ENCODE measurements at places on chromosomes 2 and 18.

GRCh38 chr2:205766779-205767359, 84.6 kb downstream of the NRP2 start:
- peaks cover 54% of the 10 kb centered on the region for H3K4me1 ChIP-seq
- no peak overlapping the region for H3K4me3 ChIP-seq
- H3K27ac ChIP-seq = peak overlapping the region; percentile 83
- no peaks in the 10 kb centered on the region for H3K36me3 ChIP-seq
- ATAC-seq = no peak

GRCh38 chr2:67346718-67347407, 50.3 kb upstream of the ETAA1 start:
- no peak overlapping the region for H3K27ac ChIP-seq
- no peaks in the 10 kb centered on the region for H3K4me1 ChIP-seq
- H3K27me3 ChIP-seq = no peaks in the 10 kb centered on the region
- ATAC-seq = no peak

- no peak for ATAC-seq
- H3K27me3 ChIP-seq = no peaks in the 10 kb centered on the region
- H3K27ac ChIP-seq = no peak overlapping the region
Measured at GRCh38 chr2:138101718-138102117, 137.4 kb downstream of the HNMT start.

DNA sequence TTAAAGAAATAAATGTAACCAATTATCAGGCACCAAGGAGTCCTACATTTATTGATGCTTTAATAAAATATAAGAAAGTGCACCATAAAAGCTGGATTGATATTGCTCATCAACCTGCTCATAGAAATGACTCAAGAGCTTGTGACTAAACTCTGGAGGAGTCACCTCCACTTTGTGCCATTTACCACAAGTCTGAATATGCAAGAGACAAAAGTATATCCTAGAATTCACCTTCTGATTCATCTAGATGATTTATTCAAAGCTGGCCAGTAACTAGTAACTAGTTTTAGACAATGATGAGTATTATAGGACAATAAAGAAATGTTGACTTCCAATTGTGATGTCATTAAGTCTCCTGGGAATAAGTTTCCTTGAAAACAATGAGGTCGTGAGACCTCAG, 146.0 kb upstream of the SOX11 start:
- H3K27ac ChIP-seq = no peak overlapping the region
- H3K27me3 ChIP-seq = no peaks in the 10 kb centered on the region
- no peak overlapping the region for H3K4me3 ChIP-seq

DNA sequence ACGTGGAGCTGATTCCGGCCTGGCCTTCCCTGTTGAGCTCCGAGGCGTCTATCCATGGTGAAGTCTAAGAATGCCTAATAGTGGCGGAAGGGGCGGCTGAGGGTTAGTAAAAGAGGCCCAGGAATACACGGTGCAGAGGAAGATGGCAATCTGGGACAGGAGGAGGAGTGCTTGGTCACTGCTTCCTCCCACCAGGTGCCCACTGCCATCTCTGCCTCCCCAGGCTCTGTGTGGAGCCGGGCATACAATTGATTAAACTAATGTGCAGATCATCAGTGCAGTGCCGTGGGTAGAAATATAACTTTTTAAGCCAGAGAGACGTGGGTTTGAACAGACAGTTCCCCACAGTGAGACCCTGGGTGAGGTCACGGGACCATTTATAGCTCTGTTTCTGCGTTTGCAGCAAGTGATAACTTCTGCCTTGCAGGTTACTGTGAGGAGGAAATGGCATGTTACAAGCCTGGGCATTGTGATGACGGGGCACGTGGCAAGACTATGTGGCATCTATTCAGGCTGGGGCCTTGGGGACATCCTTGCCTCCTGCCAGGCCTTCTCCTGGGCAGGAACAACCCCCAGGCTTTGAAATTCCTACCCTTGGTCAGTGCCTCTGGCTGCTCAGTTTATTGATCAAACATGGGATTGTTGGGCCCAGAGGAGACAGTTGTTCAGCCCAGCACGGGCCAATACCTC, 204.9 kb downstream of the ASB1 start:
- H3K36me3 ChIP-seq = no peaks in the 10 kb centered on the region
- no peaks in the 10 kb centered on the region for H3K4me1 ChIP-seq
- H3K27ac ChIP-seq = no peak overlapping the region
- H3K27me3 ChIP-seq = no peaks in the 10 kb centered on the region
- no peak overlapping the region for H3K4me3 ChIP-seq

DNA sequence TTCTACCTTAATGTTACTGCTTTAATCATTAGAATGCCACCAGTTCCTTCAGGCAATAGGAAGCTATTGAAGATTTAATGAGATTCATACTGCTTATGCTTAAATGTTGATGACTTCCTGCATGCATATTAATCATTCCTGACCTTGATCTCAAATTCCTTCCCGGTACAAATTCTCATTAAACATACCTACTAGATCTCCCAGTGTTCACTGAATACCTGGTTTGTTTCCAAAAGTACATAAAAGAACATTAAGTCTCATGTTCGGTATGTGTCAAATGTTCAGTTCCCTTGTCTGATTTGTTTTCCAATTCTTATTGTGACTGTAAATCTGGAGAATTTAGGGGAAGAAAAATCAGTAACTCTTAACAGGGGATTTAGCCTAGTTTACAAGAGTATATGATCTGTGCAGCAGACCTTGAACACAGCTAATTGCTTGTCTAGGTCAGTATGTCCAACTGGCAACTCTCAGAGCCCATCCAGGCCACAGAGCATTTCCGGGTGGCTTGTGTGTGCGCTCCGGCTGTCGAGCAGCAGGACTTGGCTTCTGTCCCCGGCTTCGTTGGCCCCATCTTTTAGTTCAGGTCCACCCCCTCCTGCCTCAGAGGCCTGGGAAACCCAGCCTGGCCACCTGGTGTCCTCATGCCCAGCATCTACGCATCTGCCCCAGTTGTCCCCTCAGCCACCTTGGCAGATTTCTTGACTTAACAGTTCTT, 13.1 kb downstream of the METAP1D start:
- H3K4me1 ChIP-seq = no peaks in the 10 kb centered on the region
- no peak overlapping the region for H3K4me3 ChIP-seq
- no peak overlapping the region for H3K27ac ChIP-seq

- no peak for ATAC-seq
- no peaks in the 10 kb centered on the region for H3K4me1 ChIP-seq
Measured at GRCh38 chr18:12543697-12544096, 114.2 kb downstream of the SPIRE1 start.

- ATAC-seq = no peak
- no peaks in the 10 kb centered on the region for H3K27me3 ChIP-seq
- H3K4me3 ChIP-seq = no peak overlapping the region
- H3K4me1 ChIP-seq = no peaks in the 10 kb centered on the region
Measured at GRCh38 chr2:70003093-70003830, 41.8 kb upstream of the ASPRV1 start.

DNA sequence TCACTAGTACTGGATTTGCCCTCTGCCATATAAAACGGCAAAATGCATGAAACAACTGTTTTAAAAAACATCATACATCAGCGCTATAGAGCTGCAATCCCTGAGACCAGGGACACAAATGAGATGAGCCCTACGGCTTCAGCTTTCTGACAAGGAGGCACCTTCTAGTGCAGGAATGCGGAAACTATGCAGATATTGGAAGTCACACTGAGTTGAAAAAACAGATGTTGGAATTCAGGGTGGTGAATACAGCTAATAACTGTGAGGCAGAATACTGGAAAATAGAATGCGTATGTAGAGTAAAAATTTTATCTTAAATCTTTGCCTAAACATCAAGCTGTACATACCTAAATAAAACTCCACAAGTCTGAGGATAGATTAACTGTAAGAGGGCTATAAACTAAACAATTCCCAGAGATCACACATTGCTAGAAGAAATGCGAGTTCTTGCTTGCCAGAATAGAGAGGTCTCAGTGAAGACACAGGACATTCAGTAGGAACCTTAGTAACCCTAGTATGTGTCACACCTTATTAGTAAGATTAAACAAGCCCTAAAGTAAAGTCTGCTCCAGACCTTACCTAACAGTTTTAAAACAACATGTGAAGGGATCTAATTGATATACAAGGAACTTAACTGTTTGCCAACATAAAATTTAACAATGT, 541.4 kb upstream of the DDX18 start:
- H3K27ac ChIP-seq = no peak overlapping the region
- no peaks in the 10 kb centered on the region for H3K27me3 ChIP-seq
- no peak for ATAC-seq
- H3K36me3 ChIP-seq = no peaks in the 10 kb centered on the region
- H3K4me1 ChIP-seq = no peaks in the 10 kb centered on the region
- H3K4me3 ChIP-seq = no peak overlapping the region

DNA sequence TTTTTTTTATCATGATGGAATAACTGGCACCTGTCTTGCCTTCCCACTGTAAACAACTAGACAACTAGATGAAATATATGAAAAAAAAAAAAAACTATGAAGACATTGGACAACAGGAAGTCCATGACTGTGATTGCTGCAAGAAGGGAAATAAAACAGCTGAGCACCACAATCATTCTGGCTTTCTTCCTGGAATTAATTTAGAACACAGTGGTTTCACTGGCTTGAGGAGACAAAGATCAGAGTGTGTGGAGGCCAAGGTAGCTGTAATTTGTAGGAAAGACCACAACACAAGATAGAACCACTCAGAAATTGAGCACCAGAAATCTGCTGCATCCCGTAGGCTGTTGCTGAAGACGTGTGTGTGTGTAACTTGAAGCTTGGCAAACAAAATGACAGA, 121.1 kb upstream of the PID1 start:
- H3K27ac ChIP-seq = no peak overlapping the region
- ATAC-seq = peak; percentile 76
- no peaks in the 10 kb centered on the region for H3K36me3 ChIP-seq
- no peaks in the 10 kb centered on the region for H3K27me3 ChIP-seq

DNA sequence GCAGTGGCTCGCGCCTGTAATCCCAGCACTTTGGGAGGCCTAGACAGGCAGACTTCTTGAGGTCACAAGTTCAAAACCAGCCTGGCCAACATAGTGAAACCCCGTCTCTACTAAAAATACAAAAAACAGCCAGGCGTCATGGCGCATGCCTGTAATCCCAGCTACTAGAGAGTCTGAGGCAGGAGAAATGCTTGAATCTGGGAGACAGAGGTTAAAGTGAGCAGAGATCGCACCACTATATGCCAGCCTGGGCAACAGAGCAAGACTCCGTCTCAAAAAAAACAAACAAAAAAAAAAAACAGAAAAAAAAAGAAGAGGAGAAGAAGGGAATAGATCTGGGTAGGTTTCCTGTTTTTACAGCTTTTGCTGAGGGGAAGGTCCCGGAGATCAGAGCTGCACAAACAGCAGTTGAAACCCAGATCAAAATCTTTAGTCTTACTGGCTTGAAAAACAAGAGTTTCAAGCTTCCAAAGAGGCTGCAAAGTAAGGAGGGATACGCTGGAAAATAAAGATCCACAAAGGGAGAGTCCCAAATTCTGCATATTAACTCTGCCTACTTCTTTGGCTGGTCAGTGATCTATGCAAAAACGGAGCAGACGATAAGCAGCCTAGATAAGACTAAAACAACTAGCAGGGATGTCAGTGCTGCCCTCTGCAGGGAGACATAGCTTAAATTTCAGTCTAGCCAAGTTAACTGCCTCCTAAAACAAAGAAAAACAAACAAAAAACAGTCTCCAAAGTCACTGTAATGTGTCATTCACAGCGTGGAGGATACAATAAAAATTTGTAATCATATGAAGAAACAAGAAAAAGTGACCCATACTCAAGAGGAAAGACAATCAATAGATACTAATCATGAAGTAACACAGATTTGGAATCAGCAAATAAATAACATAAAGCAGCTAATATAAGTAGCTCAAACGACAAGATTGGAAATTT, 74.1 kb downstream of the TLK1 start:
- no peaks in the 10 kb centered on the region for H3K27me3 ChIP-seq
- H3K36me3 ChIP-seq = no peaks in the 10 kb centered on the region
- H3K4me1 ChIP-seq = no peaks in the 10 kb centered on the region

DNA sequence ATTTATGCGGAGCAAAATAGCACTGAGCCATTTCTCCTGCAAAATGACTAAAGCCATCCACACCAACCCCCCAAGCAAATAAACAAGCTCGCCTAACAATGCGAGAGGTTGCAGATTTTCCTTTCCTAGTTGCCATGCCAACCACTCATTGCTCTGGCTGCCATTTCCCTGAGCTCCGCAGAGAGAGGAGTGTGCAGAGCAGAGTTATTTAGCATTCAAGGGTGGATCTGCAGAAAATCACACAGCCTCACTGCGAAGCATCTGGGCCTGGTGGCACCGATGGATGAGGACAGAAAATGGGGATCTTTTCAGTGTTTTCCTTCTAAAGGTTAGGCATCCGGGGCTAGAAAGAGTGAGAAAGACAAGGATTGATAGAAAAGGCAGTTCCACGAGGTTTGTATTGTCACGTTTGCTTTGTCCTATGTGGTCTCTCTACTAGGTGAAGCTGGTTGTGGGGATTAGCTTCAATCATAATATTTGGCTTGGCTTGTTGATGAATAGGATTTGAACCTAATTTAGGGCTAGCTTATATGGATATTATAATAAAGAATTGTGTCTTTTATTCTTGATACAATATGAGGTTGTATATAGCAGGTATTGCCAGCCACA, 110.2 kb upstream of the UNC80 start:
- ATAC-seq = no peak
- no peaks in the 10 kb centered on the region for H3K27me3 ChIP-seq
- no peaks in the 10 kb centered on the region for H3K36me3 ChIP-seq
- no peaks in the 10 kb centered on the region for H3K4me1 ChIP-seq

DNA sequence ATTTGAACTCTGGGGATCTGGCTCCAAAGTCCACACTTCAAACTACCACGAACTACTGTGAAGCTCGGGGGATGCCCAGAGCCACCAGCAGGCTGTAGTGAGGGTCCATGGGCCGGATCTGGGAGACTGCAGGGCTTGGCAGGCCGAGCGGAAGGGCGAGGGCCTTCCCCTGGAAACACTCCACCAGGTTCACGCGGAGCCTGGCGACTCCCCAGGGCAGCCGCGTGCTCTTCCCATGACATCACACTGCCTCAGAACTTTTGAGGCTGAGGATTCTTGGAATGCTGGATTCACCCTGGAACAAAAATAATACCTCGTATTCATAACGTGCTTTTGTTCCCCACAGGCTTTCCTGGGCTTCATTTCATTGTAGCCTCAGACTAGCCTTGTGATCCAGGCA, 201.0 kb downstream of the SMAD7 start:
- H3K4me1 ChIP-seq = no peaks in the 10 kb centered on the region
- H3K27ac ChIP-seq = peak overlapping the region; percentile 77
- no peaks in the 10 kb centered on the region for H3K27me3 ChIP-seq

GRCh38 chr18:13810950-13811485, 12.9 kb upstream of the MC5R start:
- H3K4me3 ChIP-seq = no peak overlapping the region
- H3K27me3 ChIP-seq = peaks cover 9% of the 10 kb centered on the region
- H3K27ac ChIP-seq = no peak overlapping the region
- ATAC-seq = no peak
- no peaks in the 10 kb centered on the region for H3K36me3 ChIP-seq

DNA sequence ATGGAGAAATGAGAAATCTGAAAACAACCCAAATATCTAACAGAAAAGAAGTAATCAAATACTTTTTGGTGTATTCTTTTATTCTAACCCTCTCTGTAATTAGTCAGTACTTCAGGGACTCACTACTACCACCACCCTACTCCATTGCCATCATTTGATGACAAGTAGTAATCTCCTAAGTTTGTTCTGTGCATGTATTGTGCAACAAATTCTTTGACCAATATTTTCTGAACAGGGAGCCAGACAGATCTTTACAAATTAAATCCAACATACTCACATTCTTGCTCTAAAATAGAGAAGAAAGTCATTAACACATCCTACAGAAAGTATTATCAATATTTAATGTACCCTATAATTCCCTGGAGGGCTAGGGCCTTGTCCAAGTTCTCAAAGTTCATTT, 1416.4 kb downstream of the DSC3 start:
- no peaks in the 10 kb centered on the region for H3K4me1 ChIP-seq
- no peaks in the 10 kb centered on the region for H3K27me3 ChIP-seq
- no peaks in the 10 kb centered on the region for H3K36me3 ChIP-seq
- ATAC-seq = no peak
- no peak overlapping the region for H3K27ac ChIP-seq

All from gastroesophageal sphincter (tissue), 4 donors.